ENCODE measurements at places on chromosomes 1 and 21. TPM values are rescaled to one million over a fixed set of nuclear protein-coding genes. Genes with fewer than 3 reads are reported as not detected.

DNA sequence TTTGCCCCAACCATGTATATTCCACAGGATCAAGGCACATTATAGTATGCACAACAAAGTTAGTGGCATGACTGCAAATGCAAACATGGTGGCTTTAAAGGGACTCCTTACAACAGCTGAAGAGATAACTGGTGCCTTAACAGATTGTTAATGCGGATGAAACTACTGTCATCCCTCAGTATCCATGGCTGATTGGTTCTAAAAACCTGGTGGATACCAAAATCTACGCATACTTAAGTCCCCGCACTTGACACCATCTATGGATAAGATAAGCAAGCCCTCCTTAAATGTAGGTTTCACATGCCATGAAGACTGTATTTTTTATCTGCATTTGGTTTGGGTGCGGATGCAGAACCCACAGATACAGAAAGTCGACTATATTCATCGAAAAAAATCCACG is 73.5 kb downstream of the ZNF644 start:
- no peak for DNase-seq

GRCh38 chr1:53413175-53414001 is 45.8 kb upstream of the DMRTB1 start:
- DNase-seq, result no peak

The NUDC gene
- 112 TPM for polyA plus RNA-seq

DNA sequence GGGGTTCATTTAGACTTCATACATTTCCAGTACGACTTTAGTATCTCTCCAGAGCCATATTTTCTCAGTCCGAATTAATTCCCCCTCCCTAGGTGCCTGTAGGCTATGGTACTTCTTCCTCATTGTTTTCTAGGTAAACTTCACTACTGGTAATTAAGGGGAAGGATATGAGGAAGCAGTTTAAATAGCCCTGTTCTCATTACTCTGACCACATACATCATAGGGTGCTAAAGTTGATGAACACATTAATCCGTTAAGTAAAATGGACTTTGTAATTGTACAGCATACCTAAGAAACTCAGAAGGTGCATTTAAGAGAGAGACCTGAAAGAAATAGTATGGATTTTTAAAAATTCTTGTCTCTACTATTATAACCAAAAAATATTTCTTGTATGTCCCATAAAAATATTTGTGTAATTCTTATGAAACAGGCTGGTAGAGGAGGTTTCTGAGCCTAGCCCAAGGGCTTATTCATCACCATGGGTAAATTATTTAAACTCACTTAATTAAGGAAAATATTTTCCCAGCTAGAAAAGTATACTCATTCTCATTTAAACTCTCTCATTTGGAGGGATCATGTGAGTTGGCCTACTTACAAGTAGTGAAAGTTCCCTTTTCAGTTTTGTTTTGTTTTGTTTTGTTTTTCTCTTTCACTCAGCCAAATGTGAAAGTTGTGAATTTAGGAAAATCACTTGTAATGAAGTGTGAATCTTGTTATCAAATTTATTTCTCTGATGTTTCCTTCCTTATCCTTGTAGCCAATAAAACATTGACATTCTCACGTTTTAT is 2.0 kb downstream of the PRMT6 start:
- no peak for DNase-seq

DNA sequence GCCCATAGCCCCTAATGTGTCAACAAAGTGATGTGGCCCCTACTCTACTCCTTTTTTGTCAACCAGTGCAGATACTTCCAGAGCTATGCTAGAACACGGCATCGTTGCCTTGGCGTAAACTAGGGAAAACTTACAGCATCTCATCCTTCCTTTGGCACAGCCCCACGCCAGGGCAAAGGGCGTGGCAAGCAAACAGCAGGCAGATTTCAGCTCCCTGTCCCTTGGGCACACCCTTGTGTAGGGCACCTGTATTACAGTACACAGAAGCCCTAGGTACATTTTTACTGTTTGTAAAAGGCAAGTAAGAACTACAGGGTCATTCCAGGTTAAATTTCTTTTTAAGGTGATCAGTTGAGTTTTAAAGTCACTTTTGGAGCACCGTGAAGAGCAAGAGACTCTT is 29.3 kb downstream of the PRDX6 start:
- DNase-seq, result peak; percentile 33

The GIPC2 gene
- polyA plus RNA-seq, result 20.3 TPM

The S100A12 gene
- polyA plus RNA-seq, result 2.7 TPM

- DNase-seq, result no peak
Measured at GRCh38 chr1:156517748-156518147, 17.2 kb upstream of the MEF2D start.

The C1orf115 gene
- 53.8 TPM for polyA plus RNA-seq

The AGL gene
- polyA plus RNA-seq, result 9.1 TPM

The DNASE2B gene
- polyA plus RNA-seq, result not detected

- peak; percentile 57 for DNase-seq
Measured at GRCh38 chr1:46166521-46167462, 8.1 kb upstream of the TSPAN1 start.

The LRRC71 gene
- 0.19 TPM for polyA plus RNA-seq

The AGMAT gene
- 119 TPM for polyA plus RNA-seq

DNA sequence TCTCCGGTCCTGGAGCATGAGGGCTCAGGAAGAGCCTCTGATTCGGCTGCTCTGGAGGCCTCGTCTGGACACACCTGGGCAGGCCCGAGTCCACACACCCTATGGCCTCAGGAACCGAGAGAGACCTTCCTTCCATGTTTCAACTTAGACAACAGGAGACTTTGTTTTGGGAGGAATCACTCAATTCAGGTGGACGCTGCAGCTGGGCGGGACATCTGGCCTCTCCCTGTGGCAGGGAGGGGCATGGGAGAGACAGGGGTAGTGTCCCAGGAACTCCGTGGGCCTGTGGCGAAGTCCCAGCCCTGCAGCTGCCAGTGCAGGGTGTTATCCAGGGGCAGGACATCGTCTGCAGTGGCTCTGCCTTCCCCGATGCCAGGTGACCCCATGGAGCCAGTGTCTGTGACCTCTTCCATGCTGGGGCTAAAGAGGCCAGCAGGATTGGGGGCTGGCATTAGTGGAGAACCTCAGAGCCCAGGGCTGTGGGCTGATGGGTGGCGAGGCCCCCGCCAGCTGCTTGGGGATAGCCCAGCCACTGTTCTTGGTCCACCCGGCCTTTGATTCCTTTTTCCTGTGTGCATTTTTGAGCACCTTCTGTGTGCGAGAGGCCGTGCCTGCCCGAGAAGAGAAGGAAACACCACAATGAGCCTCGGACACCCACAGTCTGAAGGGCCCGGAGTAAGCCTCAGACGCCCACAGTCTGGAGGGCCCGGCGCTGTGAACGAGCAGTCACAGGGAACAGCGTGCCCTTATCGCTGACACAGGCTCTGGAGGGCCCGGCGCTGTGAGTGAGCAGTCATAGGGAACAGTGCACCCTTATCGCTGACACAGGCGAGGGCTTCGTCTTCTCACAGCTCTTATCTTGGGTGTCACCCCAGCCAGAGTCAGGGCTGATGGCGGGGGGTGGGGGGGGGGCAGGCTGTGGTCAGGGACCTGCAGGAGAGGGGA is 6.2 kb downstream of the COL18A1 start:
- no peak for DNase-seq

The MASP2 gene
- not detected for polyA plus RNA-seq

GRCh38 chr21:41717573-41718330 is 49.1 kb downstream of the RIPK4 start:
- DNase-seq, result no peak

The SPRR2E gene
- not detected for polyA plus RNA-seq

DNA sequence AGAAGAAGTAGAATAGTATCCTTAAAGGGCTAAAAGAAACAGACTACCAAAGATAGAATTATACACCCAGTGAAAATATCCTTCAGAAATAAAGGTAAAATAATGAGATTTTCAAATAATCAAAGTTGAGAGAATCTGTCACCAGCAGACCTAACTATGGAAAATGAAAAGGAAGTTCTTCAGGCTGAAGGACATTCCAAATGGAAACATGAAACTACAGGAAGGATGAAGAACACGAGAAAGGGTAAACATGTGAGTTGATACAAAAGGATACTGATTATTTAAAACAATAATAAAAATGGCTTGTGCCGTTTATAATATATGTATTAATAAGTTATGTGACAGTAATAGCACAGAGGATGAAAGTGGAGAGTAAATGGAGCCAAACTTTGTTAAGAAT is 57.1 kb upstream of the SLFNL1 start:
- DNase-seq, result no peak

DNA sequence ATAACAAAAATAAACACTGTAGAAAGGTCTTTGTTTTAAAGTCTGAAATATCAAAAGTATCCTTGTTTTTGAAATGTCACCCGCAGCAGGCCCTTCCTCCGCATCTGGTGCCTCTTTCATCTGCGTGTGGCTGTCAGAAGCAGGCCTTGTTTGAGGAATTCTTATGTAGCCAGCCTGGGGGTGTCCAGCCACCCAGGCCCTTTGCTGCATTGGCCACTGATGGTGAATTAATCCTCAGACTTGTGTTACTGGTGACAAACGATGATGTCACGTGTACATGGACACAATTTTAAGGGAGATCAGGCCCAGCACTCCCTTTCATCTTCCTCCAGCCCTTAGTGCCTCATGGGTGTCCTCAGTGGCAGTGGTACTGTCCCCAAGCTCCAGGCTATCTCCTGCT is 208.0 kb upstream of the GALNT2 start:
- no peak for DNase-seq

- no peak for DNase-seq
Measured at GRCh38 chr1:155327981-155328380, 7.3 kb downstream of the RUSC1 start.

The SLC6A17 gene
- polyA plus RNA-seq, result 1.7 TPM

GRCh38 chr21:15742052-15742670 is 12.4 kb downstream of the USP25 start:
- no peak for DNase-seq

- DNase-seq, result no peak
Measured at GRCh38 chr1:40694353-40694874, 2.9 kb downstream of the NFYC start.

DNA sequence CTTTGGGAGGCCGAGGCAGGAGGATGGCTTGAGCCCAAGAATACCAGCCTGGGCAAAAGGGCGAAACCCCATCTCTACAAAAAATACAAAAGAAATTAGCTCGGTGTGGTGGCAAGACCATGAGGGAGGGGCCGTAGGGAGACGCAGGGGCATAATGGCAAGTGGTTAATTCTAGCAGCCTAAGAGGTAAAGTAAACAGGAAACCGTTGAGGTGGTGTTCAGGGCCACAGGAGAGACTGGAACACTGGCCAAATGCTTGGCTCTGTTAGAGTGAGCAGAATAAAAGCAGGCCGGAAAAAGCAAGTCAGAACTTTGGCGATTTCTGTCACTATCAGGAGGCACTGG is 89.2 kb downstream of the RIPK4 start:
- DNase-seq, result no peak

GRCh38 chr21:44391345-44392091 is 38.1 kb downstream of the TRPM2 start:
- peak; percentile 13 for DNase-seq

GRCh38 chr1:59378621-59379370 is 81.9 kb downstream of the FGGY start:
- no peak for DNase-seq

The RIPPLY3 gene
- 0.26 TPM for polyA plus RNA-seq

DNA sequence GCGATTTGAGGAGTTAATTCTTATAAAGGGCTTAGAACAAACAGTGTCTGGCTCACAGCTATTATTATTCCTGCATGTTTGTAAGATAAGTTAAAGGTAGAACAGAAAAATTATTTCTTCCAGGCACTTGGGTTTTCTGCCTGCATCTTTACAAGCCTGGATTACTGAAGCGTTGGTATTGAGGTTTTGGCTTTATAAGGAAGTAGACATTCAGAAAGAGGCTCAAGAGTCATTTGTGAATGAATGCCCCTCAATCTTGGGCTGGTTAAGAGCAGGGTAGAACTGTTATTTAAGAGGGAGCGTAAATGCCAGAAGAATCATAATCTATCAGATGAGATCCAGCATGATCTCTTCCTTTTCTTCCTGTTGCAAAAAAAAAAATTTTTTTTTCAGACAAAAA is 77.3 kb upstream of the ARID1A start:
- DNase-seq, result no peak

The LMOD1 gene
- 9.5 TPM for polyA plus RNA-seq

The DNTTIP2 gene
- polyA plus RNA-seq, result 47.3 TPM

The SPRR5 gene
- not detected for polyA plus RNA-seq

DNA sequence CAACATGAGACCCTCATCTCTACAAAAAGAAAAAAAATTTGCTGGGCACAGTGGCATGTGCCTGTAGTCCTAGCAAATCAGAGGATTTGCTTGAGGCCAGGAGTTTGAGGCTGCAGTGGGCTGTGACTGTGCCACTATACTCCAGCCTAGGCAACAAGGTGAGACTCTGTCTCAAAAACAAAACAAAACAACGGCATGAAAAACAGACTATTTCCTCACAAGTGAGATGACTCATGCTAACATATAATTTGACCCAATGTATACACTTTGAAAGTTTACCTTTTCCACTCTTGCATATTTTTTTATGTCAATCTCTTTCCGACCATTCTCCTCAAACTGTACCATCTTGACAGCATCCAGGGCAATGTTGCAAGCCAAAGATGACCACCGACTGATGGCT is 17.5 kb downstream of the CCT3 start:
- DNase-seq, result no peak

The ZC3H12A gene
- polyA plus RNA-seq, result 3.8 TPM

The CRYAA gene
- polyA plus RNA-seq, result 28.6 TPM

DNA sequence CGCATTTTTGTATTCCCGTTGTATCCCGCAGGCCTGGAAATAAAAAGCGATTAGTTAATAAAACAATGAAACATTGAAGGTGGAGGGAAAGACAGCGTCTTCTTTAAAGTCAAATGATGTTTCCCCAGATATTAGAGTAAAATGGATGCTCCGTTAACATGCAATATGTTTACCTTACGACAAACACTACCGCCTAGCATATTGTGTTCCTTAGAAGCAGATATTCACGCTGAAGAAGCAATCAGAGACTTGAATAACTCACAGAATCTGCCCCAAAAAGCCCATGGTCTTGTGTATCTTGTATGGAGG is 583 bp upstream of the B4GALT3 start:
- no peak for DNase-seq

The HOOK1 gene
- 9.4 TPM for polyA plus RNA-seq

DNA sequence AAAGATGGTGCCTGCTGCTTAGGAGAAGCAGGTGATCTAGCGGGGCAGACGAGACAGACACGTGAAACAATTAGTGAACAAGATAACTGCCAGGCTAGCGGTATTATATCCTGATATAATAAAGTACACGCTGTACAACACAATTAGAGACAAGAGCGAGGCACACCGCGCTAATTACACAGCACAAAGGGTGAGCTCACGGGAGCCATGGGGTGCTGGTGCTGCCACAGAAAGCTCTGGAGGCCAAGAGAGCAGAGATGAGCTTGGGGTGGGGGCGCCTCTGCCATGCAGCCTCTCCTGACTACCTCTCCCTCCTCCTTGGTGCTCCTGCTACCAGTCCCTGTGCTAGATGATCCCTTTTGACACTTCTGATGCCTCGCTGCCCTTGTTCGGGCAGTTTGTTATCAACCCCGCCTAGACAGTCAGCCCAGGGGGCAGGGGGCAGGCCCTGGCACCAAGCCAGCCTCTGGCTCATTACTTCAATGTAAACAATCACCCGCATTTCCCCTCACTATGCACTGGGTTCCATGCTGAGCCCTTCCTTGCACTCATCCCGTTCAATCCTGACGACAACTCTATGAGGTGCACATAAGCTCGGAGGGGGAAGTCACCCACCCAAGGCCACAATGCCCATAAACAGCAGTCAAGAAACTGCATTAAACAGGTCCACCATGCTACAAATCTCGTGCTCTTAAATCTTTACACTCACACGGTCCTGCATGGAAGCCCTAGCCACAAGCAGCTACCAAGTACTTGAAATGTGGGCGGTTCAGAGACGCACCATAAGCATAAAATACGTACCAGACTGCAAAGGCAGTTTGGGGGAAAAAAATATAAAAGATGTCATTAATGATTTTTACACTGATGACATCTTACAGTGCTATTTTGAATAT is 103.0 kb downstream of the SSBP3 start:
- DNase-seq, result no peak

Data from kidney (tissue), 22 donors.